ENCODE measurements at places on chromosomes 12 and 14.

- no peak for DNase-seq
These were observed 192.1 kb downstream of the VRK1 start for GRCh38 chr14:96989306-96989705.

DNA sequence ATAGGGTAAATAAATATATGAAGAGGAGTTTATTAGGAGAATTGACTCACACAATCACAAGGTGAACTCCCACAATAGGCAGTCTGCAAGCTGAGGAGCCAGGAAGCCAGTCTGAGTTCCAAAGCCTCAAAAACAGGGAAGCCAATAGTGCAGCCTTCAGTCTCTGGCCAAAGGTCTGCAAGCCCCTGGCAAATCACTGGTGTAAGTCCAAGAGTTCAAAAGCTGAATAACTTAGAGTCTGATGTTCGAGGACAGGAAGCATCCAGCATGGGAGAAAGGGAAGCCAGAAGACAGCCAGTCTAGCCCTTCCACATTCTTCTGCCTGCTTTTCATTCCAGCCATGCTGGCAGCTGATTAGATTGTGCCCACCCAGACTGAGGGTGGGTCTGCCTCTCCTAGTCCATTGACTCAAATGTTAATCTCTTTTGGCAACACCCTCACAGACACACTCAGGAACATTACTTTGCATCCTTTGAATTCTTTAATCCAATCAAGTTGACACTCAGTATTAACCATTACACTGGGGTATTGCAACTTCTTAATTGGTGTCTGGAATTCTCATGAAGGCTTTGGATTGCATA lies 736.5 kb upstream of the LMO3 start:
- DNase-seq, result no peak

- no peak for DNase-seq
These were observed 9.5 kb upstream of the LTBP2 start for GRCh38 chr14:74621556-74621955.

- DNase-seq, result no peak
These were observed 68.6 kb downstream of the EP400 start for GRCh38 chr12:132018193-132018916.

- no peak for DNase-seq
These were observed 25.9 kb upstream of the PPFIBP1 start for GRCh38 chr12:27498149-27498548.

- DNase-seq, result no peak
These were observed 38.4 kb downstream of the IFNG start for GRCh38 chr12:68121143-68121542.

DNA sequence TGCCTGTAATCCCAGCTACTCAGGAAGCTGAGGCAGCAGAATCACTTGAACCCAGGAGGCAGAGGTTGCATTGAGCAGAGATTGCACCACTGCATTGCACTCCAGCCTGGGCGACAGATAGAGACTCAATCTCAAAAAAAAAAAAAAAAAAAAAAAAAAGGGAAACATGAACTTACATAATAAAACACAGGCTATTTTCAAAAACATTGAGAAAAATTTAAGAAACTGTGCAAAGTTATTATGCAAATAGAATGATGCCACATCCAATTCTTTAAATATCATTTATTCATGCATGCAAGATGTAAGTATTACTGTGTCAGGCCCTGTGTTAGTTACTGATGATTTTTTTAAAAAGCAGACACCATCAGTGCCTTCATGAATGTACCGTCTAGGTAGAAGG lies 20.0 kb upstream of the SLC16A7 start:
- no peak for DNase-seq

DNA sequence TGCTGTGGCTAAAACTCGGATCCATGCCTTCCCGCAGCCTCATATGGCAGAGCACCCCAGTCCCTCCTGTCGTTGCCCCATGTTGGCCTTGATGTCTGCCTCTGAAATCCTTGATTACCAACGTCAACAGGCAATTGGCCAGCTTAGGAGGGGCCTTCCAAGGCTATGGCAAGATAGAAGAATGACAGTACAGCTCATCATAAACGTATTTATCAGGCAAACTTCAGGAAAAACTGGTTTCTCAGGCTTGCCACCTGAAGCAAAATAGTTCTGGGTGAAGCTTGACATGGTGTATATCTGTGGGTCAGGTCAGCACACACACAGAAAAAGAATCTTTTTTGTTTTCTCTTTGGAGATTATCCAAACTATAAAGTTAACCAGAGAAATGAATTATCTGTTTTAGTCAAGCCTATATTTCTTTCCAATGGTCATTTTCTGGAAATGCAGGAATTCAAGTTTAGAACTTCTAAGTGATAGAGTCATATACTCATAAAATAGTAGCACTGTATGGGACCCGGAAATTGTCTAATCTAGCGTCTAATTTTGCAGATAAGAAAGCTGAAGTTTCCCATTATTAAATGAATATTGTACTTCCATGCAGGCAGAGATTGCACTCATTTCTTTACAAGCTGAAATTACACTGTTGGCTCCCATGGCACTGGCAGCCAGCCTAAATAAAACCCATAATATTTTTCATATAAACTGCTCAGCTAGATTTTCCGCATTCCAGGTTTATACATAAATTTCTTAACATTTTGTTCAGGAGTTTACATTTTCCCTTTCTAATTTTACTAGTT lies 24.4 kb upstream of the DUSP16 start:
- no peak for DNase-seq

GRCh38 chr12:30835216-30835615 lies 80.5 kb upstream of the CAPRIN2 start:
- DNase-seq, result no peak

DNA sequence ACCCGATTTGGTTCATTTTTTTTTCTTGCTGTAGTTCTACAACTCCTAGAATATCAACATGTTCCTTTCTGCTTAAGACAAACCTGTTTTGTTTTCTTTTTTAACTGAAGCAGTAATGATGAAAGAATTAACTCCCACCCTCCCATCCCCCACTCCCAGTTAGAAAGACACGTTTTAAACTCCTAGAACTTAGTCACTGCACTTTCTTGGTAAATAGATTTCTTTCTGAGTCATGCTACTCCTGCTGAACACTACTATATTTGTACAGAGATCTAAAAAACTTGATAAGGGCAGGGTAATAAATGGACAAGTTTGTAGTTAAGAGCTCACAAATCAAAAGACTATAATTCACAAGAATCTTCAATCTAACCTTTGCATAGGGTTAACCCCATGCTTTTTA lies 118.9 kb upstream of the PTPRB start:
- no peak for DNase-seq

GRCh38 chr12:19642345-19642744 lies 203.1 kb downstream of the AEBP2 start:
- no peak for DNase-seq

GRCh38 chr14:99749763-99750715 lies 43.2 kb upstream of the EML1 start:
- no peak for DNase-seq

DNA sequence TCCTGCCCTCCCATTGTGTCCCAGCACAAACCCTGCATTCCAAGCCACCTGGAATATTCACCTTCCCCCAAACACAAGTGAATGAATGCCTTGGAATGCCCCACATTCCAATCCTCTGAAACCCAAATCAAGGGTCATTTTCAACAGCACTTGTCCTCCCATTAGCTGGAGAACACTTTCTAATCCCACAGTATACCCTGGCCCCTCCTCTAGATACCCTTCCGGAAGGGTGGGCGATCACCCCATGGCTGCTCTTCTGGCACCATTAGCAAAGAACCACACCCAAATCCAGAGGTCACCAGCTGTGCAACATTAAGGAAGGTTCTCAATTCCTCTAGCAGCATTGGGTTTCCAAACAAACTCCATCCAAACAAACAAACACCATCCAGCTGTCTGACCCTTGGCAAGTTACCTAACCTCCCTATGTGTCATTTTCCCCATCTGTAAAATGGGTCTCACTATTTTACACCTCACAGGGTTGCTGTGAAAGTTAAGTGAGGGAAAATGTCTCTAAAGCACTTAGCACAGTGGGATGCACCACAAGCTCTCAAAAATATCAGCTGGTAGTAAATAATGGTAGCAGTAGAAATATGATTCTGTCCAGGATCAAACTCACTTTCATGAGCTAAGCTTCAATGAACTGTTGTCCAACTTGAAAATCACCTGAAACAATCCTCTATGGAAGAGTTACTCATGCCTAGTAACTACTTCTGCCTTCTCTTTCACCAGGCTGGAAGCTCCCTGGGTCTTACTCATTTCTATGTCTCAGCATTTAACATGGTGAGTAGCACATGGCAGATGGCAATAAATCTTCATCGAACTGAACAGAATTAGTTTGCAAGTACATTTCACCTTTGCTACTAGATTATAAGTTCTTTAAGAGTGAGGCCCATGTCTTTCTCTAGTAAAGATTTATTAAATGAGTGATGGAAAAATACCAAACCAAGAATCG lies 5.3 kb downstream of the NUAK1 start:
- DNase-seq, result peak; percentile 95

DNA sequence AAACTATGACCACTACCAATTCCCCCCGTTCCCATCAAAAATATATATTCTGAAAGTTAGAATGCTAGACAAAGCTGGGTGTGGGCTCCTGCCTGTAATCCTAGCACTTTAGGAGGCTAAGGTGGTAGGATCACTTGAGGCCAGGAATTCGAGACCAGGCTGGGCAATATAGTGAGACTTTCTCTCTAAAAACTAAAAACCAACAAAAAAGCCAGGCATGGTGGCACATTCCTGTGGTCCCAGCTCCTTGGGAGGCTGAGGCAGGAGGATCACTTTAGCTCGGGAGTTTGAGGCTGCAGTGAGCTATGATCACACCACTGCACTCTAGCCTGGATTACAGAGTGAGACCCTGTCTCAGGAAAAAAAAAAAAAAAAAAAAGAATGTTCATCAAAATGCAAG lies 48.8 kb upstream of the COL2A1 start:
- no peak for DNase-seq

Measured in iPS DF 19.7 (cell line).